ENCODE measurements at places on chromosomes 12 and 14. TPM values are rescaled to one million over a fixed set of nuclear protein-coding genes. Genes with fewer than 3 reads are reported as not detected.

The DHRS4 gene
- total RNA-seq, result 34.4 TPM

The TSFM gene
- total RNA-seq, result 40.6 TPM

The CLEC1B gene
- total RNA-seq, result not detected

The RNU4-1 gene
- under 0.01 TPM for total RNA-seq

The MGP gene
- total RNA-seq, result not detected
